ENCODE measurements at places on chromosomes 6 and 20. TPM values are rescaled to one million over a fixed set of nuclear protein-coding genes. Genes with fewer than 3 reads are reported as not detected.

The KCNG1 gene
- total RNA-seq: 0.44 TPM

The LHFPL5 gene
- total RNA-seq: not detected

DNA sequence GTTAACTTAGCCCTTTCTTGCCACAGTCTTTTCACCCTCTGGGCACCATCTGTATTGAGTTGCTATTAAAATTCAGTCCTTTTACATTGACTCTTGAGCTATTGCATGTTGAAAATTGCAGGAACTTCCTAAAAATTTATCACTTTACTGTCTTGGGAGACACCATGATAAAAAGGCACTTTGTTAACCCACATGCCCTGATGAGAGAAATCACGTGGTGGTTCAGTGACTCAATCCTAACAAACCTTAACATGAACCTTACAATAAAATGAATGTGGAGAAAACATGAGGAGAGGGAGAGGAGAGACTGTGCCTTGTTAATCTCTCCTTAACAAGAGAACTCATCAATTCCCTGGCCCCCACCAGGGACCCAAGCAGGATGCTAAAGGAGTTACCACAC, 30.8 kb downstream of the GSTA4 start:
- no peak for DNase-seq
- no peaks in the 10 kb centered on the region for H3K4me1 ChIP-seq
- H3K27ac ChIP-seq: no peak overlapping the region
- no peak overlapping the region for H3K4me3 ChIP-seq

- H3K27ac ChIP-seq: peak overlapping the region; percentile 83
- H3K36me3 ChIP-seq: no peaks in the 10 kb centered on the region
- H3K27me3 ChIP-seq: no peaks in the 10 kb centered on the region
Observed at GRCh38 chr6:162963861-162964260, 236.1 kb downstream of the PACRG start.

DNA sequence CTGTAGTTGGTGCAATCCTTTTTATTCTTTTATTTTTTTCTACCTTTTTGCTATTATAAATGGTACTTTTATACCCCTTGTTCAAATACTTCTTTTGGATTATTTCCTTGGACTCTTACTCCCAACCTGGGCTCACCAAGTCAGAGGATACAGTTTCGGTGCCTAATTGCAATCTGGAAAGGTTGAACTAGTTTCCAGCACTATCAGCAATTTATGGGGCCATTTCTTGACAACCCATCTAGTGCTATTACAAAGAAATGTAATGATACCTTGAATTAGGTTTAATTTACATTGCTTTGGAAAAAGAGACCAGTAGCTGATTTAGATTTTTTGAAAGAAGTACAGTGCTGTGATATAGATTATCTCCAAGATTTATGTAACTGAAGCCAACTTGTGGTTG, 5.2 kb downstream of the PTPRA start:
- DNase-seq: no peak
- no peaks in the 10 kb centered on the region for H3K27me3 ChIP-seq
- H3K4me1 ChIP-seq: peaks cover 13% of the 10 kb centered on the region
- H3K36me3 ChIP-seq: peaks cover 4% of the 10 kb centered on the region

Measured in muscle of leg (tissue), 16 donors.